ENCODE measurements at places on chromosomes 1 and 21. TPM values are rescaled to one million over a fixed set of nuclear protein-coding genes. Genes with fewer than 3 reads are reported as not detected.

The INSRR gene
- not detected for total RNA-seq

The C1orf185 gene
- total RNA-seq = not detected

The KRTAP19-5 gene
- not detected for total RNA-seq

The CR2 gene
- not detected for total RNA-seq

The PCAT6 gene
- total RNA-seq = 1.4 TPM

The TNNT2 gene
- total RNA-seq = not detected

The NIBAN1 gene
- 1.1 TPM for total RNA-seq

The FCRL5 gene
- not detected for total RNA-seq

The CNTN2 gene
- total RNA-seq = not detected

The NOS1AP gene
- 0.39 TPM for total RNA-seq

The LCE1B gene
- total RNA-seq = not detected

The TMOD4 gene
- not detected for total RNA-seq

The S100A7 gene
- not detected for total RNA-seq

The SYT14 gene
- not detected for total RNA-seq

The LCE2A gene
- not detected for total RNA-seq

The NKAIN1 gene
- 1.3 TPM for total RNA-seq

The AMY1C gene
- not detected for total RNA-seq

The LCE1F gene
- total RNA-seq = not detected
